ENCODE measurements at places on chromosomes 11 and 22.

DNA sequence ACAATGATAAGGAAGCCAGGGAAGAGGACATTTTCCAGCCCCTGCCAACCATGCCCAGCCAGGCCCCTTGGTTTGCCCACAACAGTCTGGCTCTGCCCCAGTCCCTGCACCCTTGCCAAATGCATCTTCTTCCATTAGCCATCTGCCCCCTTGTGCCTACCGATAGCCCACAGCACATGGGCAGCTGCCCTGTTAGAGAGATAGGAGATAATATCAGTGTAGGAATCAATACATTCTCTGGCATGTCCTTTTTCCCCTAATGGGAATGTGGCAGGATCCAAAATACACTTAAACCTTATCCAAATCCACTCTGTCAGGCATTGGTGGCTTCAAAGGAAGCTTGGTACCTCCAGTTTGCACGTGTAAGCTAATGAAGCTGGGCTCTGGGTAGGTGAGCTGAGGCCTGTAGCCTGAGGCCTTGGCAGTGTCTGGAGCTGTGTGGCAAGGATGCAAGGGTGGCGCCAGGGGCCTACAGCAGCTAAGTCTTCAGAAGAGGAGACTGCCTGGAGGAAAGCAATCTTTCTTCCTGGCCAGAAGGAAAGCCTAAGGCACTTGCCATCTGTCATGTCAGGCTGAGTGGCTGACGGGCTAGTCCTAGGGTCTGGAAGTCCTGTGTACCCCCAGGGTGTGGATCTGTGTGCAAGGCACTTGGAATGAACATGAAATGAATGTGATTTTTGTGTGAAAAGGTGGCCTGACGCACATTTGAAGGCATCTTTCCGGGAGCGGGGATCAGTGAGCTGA, 164.2 kb upstream of the TBCEL start:
- no peak for DNase-seq

DNA sequence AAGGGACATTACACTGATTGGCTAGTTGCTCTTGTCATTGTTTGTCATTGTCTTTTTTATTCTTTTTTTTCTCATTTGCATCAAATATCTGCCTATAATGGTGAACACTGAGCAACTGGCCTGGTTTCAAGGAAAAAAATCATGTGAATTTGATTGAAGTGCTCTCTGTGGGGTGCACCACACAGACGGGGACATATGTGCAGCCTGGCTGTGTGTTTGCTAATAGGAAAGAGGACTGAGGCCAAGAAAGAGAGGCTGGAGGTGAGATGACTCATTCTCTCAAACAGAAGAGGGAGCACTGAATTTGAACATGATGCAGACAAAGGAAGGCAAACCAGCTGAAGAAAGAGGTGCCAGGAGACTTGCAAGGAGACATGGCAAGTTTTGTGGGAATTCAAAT, 684.9 kb upstream of the CCDC90B start:
- no peak for DNase-seq

DNA sequence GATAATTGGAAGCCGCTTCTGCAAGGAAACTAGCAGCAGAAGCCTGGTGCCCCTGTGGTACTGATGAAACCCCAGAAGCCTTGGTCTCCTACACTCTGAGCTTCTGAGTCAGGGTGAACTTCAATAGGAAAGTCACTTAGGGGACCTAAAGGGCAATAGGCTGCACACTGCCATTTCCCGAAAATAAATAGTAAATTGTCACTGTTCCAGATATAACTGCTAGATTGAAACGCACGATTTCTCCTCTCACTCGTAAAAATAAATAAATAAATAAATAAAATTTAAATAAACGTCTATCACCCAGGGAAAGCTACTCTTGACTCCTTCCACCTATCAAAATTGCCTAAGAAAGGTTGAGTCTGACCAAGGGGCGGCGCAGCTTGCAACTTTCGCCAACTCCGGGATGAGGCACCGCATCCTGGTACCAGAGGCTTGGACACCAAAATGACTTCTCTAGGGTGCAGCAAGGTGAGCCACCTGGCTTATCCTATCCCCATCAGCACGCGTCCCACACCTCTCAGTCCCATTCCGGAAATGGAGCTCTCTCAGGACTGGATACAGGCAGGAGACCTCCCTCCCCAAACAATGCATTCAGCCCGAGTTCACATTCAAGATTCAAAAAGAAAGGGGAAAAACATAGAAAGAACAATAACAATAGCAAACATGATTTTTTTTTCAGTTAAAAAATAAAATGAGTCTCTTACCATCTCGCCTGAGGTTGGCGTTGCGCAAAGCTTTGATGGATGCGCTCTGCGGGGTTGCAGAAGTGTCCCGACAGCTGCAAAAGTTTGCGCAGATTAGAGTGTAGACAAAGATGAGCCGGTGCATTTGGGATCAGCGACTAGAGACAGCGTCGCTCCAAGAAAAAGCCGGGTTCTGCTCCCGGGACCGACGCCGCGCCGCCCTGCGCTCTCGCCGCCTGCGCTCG, 583 bp downstream of the PDGFD start:
- peak; percentile 43 for DNase-seq

DNA sequence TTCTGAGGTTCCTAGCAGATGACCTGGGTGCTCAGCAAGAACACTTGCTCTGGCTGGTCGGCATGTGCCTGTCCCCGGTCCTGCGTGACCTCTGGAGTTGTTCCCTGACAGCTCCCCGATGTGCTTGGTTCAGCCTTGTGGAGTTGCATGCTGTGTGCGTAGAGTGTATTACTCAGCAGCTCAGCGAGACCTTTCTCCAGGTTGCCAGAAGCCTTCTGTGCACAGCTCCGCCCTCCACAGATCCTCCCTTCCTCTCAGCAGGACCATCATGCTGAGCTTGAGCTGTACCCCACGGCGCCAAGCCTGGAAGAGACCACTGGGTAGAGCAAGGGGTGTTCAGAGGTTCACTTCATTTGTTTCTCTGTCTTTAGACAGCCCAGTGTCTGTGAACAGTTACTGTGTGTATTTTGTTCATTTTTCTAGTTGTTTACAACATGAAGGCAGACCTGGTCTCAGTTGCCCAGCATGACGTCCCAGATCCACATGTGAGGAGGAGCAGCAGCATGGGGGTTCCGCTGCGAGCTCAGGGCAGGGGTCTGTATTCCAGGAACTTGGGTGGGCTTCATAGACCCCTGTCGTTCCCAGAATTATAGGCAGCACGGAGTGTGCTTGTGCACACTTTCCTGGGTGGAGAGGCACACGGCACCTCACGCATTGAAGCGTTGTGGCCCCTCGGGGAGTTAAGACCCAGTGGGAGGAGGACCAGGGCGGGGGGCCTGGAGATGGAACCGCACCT, 148.6 kb downstream of the IGLL1 start:
- no peak for DNase-seq

- peak; percentile 97 for DNase-seq
Observed at GRCh38 chr11:43327987-43328386, 16.2 kb downstream of the API5 start.

DNA sequence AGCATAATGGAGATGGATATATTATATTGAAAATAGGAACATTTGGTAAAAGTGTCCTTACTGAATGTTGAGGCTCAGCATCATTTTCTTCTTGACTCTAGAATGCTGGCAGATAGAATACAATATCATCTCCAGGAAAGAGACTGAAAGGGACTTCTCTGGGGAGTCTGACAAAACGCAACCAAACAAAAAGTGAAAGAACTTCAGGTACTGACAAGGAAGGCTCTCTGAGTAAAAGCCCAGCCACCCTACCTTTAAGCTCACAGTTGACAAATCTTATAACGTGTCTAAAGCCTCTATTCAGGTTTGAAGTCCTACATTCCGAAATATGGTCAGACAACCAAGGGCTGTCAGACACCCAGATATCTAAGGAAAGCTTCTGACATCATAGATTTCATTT, 590.8 kb downstream of the SOX6 start:
- no peak for DNase-seq

- no peak for DNase-seq
Observed at GRCh38 chr22:28369854-28370253, 309.8 kb downstream of the TTC28 start.

GRCh38 chr11:8020244-8020597, 33.1 kb downstream of the EIF3F start:
- no peak for DNase-seq

DNA sequence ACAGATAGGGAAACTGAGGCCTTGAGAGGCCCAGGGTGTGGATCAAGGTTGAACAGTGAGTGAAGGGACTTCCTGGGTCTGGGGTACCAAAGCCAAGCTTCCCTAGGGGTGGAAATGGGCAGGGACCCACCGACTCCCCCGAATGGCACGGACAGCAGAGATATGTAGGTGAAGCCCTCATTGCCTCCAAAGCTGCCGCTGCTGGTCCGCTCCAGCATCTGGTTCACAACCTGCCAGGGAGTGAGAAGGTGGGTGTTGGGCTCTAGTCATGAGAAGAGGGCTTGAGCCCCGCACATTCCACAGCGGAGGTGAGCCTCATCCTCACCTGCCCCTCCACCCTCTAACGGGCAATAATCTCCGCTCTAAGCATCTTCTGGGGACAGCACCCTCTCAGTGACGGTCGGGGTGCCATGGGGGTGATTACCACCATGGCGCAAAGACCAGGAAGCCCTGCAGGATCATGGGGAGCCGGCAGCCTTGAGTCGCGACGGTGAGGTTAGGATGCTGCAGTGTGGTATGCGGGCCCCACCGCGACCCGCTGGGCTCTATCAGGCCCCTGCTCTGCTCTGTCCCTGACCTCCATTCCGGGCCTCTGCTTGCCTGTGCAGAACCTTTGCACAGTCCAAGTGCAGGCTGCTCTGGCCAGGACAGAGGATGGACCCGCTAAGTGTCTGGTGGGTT, 10.8 kb downstream of the ALDH3B2 start:
- DNase-seq, result no peak

DNA sequence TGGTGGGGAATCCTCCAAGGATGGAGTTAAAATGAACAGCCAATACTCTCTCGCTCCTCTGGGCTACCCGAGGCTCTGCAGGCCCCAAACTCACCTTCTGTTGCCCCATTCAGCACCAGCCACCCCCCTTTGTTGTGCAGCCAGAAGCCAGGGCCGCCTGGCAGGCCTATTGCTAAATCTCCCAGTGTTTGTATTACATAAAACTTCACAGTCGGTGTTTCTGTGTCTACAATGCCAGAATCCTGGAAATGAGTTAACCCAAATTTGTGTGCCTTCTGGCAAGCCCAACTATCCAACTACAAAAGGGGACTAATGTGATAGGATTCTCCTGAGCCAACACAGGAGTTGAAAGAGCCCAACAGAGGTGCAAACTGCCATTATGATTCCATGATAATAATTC, 9.3 kb downstream of the KCNJ5 start:
- no peak for DNase-seq
